AG09309 (cell line): ENCODE measurements at places on chromosomes 13 and 19.

DNA sequence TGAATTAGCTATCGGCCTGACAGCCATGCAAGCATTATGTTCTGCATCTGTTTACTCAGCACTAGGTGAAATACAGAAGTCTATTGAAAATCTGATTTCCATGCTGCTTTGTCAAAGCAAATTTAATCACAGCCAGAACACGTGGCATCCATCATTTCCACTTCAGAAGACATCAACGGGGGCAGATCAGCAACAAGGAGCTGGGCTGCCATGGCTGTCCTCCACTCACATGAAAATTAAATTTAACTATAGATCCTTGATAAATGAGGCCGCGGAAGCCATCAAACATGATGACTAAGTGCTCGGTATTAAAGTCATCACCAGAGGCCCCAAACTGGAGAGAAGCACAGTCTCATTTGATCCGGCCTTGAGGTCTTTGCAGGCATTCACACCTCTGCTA is 443.5 kb downstream of the HS6ST3 start:
- DNase-seq: no peak

DNA sequence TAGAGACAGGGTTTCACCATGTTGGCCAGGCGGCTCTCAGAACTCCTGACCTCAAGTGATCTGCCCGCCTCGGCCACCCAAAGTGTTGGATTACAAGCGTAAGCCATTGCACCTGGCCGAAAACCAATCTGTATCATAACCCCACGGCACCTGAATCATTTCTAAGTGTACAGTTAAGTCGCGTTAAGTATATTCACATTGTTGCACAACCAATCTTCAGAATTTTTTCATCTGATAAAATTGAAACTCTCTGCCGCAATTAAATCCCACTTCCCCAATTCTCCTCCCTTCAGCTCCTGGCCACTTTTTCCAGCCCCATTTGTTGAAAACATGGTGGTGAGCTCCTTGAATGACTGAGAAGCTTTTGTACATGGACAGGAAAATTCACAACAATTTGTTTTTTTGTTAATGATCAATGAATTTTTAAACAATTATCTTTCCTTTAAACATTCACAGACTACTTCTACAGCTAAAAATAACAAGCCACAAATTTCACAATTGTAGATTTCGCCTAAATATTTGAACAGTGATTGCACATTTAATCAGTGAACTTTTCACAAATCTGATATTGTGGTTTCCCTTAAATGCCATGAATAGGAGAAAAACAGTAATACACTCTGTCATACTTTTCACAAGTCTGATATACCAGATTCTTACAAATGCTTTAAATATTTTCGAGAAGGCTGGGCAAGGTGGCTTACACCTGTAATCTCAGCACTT is 13.8 kb downstream of the FGF21 start:
- no peak for DNase-seq

DNA sequence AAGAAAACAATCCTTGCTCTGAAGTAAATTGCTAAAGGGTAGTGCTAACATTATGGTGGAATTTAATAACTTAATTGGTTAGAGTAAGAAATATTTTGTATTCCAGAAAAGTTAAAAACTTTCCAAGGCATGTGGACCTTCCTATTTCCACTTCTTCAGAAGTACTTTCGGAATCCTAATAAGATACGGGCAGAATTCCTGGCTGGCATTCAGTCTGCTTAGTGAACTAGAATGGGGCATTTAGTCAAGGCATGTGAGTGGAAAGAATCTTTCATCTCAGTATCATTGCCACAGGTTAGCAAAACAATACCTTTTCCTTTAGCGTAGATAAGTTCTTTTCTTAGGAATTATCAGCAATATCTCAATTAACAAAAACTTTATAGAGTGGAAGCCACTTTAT is 85.1 kb downstream of the TNFRSF19 start:
- no peak for DNase-seq

GRCh38 chr19:1168572-1169410 is 5.3 kb downstream of the SBNO2 start:
- no peak for DNase-seq

DNA sequence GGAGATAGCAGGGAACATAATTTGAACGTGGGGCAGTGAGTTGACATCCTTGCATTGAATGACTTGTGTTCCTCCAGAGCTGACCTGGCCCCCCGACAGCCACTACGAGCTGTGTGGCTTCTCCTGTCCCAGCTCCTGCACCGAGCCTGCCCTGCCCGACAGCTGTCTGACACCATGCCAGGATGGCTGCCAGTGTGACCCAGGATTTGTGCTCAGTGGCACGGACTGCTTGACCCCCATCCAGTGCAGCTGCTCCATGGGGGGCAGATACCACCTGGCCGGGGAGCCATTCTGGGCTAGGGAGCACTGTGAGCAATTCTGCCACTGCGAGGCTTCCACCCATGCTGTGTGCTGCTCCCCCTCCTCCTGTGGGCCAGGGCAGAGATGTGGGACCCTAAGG is 29.2 kb upstream of the FXYD3 start:
- no peak for DNase-seq

- DNase-seq: no peak
Measured at GRCh38 chr19:3606690-3607289, at the start of gene TBXA2R. TBXA2R (minus strand) TSS chr19:3606875; CDS start chr19:3600634, 6,241 bp downstream.

GRCh38 chr19:38690832-38691231 is 43.4 kb downstream of the ACTN4 start:
- DNase-seq: no peak

- no peak for DNase-seq
Measured at GRCh38 chr13:30918662-30919405, 12.8 kb downstream of the MEDAG start.

DNA sequence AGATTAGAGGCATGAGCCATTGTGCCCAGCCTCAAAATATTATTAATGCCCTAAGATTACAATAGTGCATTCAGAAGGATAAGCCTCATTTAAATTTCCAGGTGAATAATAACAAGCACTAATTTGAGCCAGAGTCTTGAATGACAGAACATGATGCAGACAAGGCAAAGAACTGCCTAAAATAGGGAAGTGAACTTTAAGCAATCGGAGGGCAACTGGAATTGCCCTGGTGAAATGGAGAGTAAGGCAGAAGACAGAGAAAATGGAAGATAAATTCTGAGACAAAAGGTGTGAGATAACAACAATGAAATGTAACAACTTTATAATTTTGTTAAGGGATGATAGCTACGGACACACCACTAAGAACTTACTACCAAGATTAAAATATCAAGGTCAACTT is 199.9 kb downstream of the DIAPH3 start:
- no peak for DNase-seq

DNA sequence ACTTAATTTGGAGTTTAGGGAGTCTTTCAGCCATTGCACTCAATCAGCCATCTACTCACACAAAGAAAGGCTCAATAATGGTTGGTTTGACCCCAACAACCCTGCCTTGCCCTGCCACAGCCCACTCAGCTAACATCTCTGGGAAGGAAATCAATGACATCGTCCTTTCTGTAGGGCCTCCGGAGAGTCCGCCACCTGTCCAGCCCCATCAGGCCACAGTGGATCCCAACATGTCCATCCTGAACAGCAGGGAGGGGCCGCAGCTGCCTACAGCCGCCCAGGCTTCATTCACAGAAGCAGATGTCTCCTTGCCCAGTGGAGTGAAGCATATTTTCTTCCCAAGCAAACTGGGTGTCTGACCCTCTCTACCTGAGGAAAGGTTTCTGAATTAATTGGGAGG is 4.2 kb upstream of the CDX2 start:
- DNase-seq: no peak

GRCh38 chr13:113116206-113116800 is 6.3 kb upstream of the F10 start:
- DNase-seq: no peak

DNA sequence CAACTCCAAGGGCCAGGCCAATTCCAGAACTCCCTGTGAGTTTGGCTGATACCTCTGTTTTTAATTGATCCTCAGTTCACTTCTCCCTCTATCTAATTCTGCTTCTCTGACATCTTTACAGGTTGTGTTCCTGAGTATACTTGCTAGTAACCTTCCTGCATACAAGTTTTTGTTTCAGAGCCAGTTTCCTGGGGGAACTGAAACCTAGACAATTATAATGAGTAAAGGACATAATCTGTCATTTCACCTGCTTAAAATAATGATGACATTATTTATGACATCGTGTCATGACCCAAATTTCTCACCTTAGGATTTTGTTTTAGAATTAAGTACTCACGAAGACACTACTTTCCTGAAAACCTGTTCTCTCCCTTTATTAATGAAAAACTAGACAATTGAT is 12.5 kb upstream of the MYCBP2 start:
- no peak for DNase-seq

DNA sequence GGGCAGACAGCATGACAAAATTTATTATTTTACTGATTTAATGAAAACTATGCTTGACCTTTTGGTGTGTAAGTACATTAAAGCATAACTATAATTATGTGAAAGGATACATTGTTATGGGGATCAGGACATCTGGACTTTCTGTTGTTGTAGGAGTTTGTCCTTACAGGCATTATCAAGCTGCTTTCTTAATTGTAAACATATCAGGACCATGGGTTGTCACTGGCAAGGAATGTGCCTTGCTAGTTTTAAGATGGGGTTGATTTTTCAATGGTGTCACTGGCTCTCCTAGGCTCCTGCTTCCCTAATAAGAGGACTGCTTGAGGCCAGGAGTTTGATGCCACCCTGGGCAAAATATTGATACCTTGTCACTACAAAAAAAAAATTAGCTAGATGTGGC is 32.6 kb downstream of the KBTBD6 start:
- DNase-seq: no peak

DNA sequence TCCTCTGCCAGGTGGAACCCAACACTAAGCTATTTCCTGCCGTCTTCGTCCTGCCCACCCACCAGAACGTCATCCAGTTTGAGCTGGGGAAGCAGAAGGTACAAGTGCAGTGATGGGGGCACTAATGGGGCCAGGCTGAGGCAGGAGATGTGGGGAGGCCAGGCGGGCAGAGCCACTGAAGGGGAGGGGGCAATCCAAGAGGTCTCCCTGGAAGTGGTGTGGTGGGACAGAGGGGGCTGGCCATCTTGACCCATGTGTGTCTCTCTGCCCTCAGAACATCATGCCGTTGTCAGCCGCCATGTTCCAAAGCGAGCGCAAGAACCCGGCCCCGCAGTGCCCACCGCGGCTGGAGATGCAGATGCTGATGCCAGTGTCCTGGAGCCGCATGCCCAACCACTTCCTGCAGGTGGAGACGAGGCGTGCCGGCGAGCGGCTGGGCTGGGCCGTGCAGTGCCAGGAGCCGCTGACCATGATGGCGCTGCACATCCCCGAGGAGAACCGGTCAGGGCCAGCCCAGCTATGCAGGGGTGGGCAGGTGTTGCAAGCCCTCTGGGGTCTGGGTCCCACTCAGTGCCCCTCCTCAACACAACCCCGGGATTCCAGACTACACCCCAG is 49.6 kb downstream of the RYR1 start:
- no peak for DNase-seq

DNA sequence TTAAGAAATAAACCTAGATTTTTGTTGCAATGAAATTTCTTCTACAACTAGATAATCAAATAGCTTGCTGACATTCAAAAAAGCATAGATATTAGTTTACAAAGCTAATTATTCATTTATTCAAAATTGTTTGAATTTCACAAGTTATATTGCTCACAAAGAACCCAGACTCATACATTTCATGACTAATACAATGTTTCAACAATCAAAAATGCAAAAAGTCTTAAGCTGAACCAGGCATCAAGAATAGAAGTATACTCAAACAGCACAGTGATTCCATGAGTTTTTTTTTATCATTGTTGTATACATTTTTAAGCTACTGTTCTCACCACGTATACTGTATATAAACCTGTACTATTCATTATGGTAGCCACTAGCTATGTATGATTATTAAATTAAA is 51.0 kb downstream of the DIAPH3 start:
- DNase-seq: no peak

GRCh38 chr13:26095338-26095737 is 43.5 kb upstream of the SHISA2 start:
- DNase-seq: no peak

GRCh38 chr13:49499889-49500660 is 4.3 kb downstream of the PHF11 start:
- DNase-seq: peak; percentile 35
